ENCODE measurements at places on chromosomes 3 and 15.

DNA sequence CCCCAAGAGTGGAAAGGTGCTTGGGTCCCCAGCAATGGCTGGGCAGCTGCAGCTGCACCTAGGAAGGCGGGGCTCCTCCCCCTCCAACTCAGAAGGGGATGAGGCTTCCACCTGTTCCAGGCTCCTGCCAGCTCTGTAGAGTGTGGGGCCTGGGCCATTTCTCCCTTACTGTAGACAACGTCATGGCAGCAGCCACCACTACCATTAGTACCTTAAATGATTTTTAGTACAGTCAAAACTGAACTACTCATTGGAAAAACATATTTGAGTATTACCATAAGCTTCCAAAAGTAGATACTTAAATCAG lies 1274.2 kb upstream of the GBE1 start:
- no peaks in the 10 kb centered on the region for H3K36me3 ChIP-seq
- no peaks in the 10 kb centered on the region for H3K4me1 ChIP-seq
- no peak overlapping the region for H3K27ac ChIP-seq
- H3K4me3 ChIP-seq = no peak overlapping the region

DNA sequence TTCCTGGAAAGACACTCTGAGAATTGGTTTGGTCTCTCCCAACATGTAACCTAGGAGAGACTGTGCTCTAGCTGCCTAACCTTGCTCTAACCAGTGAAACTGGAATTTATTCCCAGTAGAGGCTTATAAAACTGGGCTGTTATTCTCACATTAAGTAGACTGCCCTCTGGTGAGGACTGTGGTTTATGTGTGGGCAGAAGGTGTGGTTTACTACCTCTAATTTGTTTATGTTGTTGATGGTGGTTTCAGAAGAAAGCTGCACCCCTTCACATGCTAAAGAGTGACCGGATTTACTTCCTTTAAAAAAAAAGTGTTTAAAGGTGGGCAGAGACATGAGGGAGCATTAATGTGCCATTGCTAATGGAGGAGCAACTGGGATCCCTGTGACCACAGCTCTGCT lies 273.2 kb downstream of the MECOM start:
- no peaks in the 10 kb centered on the region for H3K36me3 ChIP-seq
- no peaks in the 10 kb centered on the region for H3K4me1 ChIP-seq
- DNase-seq = no peak
- no peaks in the 10 kb centered on the region for H3K27me3 ChIP-seq
- no peak overlapping the region for H3K27ac ChIP-seq

GRCh38 chr15:96070636-96071035 lies 259.9 kb upstream of the NR2F2 start:
- H3K36me3 ChIP-seq = no peaks in the 10 kb centered on the region
- H3K4me1 ChIP-seq = no peaks in the 10 kb centered on the region
- H3K4me3 ChIP-seq = no peak overlapping the region

- no peaks in the 10 kb centered on the region for H3K27me3 ChIP-seq
- H3K27ac ChIP-seq = no peak overlapping the region
- H3K4me3 ChIP-seq = no peak overlapping the region
- no peak for DNase-seq
These were observed 26.7 kb downstream of the LRRFIP2 start for GRCh38 chr3:37147666-37148065.

DNA sequence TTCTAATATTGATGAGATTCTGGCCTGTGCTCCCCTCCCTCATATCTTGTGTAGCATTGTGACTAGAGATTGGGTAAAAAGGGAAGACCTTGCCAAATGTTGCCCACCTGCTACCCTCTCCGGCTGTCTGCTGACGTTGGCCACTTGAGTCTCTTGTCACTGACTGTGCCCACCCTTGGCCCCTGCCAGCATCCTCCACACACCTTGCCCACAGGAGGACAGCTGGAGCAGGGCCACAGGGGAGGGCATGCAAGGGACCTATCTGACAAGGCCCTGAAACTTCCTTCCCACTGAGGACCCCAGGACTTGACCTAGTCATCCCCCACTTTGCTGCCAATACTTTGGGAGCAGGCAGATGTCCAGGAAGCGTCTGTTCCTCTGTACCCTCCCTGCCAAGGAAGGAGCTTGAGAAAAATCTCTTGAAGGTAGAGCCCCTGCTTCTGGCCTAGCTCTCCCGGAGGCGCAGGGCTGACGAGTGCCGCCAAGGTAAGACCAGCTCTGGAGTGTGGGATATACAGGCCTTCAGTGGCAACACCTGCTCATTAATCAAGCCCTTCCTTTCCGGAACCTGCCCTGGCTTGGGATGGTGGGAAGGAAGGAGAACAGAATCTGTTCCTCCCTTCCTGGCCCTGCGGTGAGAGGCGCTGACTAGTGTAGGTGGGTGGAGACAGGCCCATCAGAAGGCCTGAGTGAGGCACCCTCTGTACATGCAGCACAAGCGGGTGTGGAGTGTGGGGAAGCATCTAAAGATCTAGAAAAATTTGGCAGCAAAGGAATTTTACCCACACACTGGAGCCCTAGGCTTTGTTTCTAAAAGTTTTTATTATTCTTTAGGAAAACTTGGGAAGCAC lies 4.9 kb upstream of the PAK6 start:
- H3K27ac ChIP-seq = no peak overlapping the region
- H3K36me3 ChIP-seq = no peaks in the 10 kb centered on the region
- peaks cover under 1% of the 10 kb centered on the region for H3K4me1 ChIP-seq
- H3K4me3 ChIP-seq = no peak overlapping the region

GRCh38 chr15:65806397-65806796 lies 14.3 kb upstream of the DENND4A start:
- no peaks in the 10 kb centered on the region for H3K36me3 ChIP-seq
- no peak for DNase-seq
- H3K27me3 ChIP-seq = no peaks in the 10 kb centered on the region
- H3K27ac ChIP-seq = no peak overlapping the region
- H3K4me1 ChIP-seq = peaks cover 2% of the 10 kb centered on the region

GRCh38 chr3:49673121-49673714 lies 933 bp upstream of the APEH start:
- H3K27me3 ChIP-seq = no peaks in the 10 kb centered on the region
- H3K4me3 ChIP-seq = peak overlapping the region; percentile 78
- peak; percentile 6 for DNase-seq
- peaks cover 21% of the 10 kb centered on the region for H3K36me3 ChIP-seq
- peaks cover 18% of the 10 kb centered on the region for H3K4me1 ChIP-seq
- peak overlapping the region; percentile 91 for H3K27ac ChIP-seq

- H3K4me1 ChIP-seq = no peaks in the 10 kb centered on the region
- no peak for DNase-seq
- peaks cover 10% of the 10 kb centered on the region for H3K27me3 ChIP-seq
- peaks cover 4% of the 10 kb centered on the region for H3K36me3 ChIP-seq
- no peak overlapping the region for H3K4me3 ChIP-seq
These were observed 9.8 kb upstream of the RPP14 start for GRCh38 chr3:58296269-58296668.

DNA sequence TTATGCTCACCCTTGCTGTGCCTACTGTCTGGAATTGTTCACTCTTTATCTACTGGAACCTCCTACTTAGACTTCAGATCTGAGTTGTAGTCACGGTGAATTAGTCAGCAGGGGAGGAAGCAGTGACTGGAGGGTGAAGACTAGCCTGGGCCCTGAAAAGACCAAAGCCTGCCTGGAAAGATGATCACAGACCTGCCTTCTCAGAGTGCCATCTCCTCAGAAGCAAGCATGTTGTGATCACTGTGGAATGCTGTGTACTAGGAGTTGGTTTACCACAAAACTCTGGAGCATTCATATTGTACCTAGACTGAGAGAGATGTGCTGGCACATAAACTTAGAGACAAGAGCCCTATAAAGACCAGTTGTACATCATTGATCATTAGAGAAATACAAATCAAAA lies 100.7 kb upstream of the SCN10A start:
- H3K36me3 ChIP-seq = no peaks in the 10 kb centered on the region
- H3K27ac ChIP-seq = no peak overlapping the region
- DNase-seq = no peak
- no peaks in the 10 kb centered on the region for H3K4me1 ChIP-seq
- H3K27me3 ChIP-seq = peaks cover 5% of the 10 kb centered on the region

DNA sequence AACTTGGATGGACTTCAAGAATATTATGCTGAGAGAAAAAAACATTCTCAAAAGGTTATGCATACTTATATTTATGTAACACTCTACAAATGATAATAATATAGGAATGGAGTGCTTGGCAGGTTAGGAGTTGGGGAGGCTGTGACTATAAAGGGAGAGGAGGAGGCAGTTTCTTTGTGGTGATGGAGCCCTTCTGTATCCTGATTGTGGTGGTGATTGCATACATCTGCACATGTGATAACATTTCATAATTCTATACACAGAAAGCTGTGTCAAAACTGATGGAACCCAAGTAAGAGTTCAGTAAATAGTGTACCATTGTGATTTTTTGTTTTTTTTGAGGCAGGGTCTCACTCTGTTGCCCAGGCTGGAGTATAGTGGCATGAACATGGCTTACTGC lies 31.7 kb upstream of the FAM3D start:
- H3K4me1 ChIP-seq = no peaks in the 10 kb centered on the region
- H3K27ac ChIP-seq = no peak overlapping the region
- H3K36me3 ChIP-seq = no peaks in the 10 kb centered on the region
- H3K27me3 ChIP-seq = no peaks in the 10 kb centered on the region

GRCh38 chr3:112339134-112339533 lies 6.2 kb downstream of the CD200 start:
- H3K4me1 ChIP-seq = no peaks in the 10 kb centered on the region
- no peak overlapping the region for H3K27ac ChIP-seq
- no peak overlapping the region for H3K4me3 ChIP-seq
- no peak for DNase-seq
- no peaks in the 10 kb centered on the region for H3K27me3 ChIP-seq

GRCh38 chr3:46143951-46144473 lies 64.1 kb downstream of the CCR1 start:
- no peak for DNase-seq
- no peaks in the 10 kb centered on the region for H3K36me3 ChIP-seq
- H3K4me3 ChIP-seq = no peak overlapping the region
- H3K27ac ChIP-seq = no peak overlapping the region

DNA sequence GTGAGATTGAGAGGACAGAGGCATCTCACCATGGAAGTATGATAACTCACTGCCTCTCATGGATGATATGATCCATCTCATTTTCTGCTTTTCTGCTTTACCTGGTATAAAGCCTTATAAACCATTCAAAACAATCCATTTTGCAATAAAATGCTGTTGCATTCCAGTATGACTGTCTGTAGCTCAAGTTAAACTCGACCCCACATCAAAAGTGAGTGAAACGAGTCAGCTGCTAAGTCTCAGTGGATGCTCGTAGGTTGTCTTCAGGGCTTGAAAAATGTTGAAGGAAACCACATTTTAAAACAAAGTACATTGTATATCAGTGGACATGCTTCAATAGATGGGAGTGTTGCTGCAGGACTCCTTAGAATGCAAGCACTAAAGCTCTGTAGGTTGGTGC lies 839.0 kb downstream of the TUSC7 start:
- no peaks in the 10 kb centered on the region for H3K27me3 ChIP-seq
- no peak for DNase-seq
- no peaks in the 10 kb centered on the region for H3K4me1 ChIP-seq
- no peaks in the 10 kb centered on the region for H3K36me3 ChIP-seq
- no peak overlapping the region for H3K4me3 ChIP-seq

Data from effector memory CD4-positive, alpha-beta T cell (primary cell).